ENCODE measurements at places on chromosomes 3 and 15. TPM values are rescaled to one million over a fixed set of nuclear protein-coding genes. Genes with fewer than 3 reads are reported as not detected.

GRCh38 chr15:74614744-74615507 lies 710 bp upstream of the CLK3 start:
- peak overlapping the region; percentile 99 for H3K4me3 ChIP-seq
- DNase-seq = peak; percentile 88
- H3K36me3 ChIP-seq = peaks cover 6% of the 10 kb centered on the region
- no peaks in the 10 kb centered on the region for H3K27me3 ChIP-seq

DNA sequence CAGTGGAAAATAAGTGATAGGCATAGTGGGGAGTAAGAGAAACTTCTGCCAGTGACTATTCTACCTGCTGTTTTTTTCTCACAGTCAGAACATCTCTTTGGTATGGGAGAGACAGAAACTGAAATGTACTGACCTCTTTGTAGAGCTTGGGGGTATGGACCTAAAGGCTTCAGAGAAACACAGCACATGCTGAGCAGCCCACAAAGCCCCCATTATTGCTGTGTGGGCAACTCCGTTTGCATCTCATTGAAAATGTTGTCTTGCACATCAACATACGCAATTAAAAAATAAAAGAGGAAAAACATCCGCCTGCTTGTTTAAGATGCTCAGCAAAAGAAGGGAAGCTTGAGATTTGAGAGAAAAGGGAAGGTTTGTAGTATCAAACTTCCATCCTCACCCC lies 443.4 kb upstream of the SEMA6D start:
- H3K27ac ChIP-seq = no peak overlapping the region
- no peak overlapping the region for H3K4me3 ChIP-seq
- no peaks in the 10 kb centered on the region for H3K4me1 ChIP-seq
- no peak for DNase-seq

DNA sequence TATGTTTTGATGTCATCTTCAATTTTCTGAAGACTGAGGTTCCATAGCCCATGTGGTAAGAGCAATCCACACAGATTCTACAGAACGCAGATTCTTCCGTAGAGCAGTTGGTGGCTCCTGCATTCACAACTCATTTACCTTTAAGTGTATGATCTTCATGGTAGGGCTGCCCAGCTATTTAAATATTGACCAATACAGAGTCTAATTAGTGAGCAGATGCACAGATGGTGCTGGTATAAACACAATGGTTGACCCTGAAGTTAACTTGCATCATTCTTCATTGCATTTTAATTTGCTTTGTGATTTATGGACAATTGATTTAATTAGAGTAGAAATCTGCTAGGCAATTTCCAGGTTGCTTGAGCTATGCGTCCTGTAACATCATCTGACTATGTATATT lies 269.2 kb downstream of the SQOR start:
- no peaks in the 10 kb centered on the region for H3K27me3 ChIP-seq
- H3K4me1 ChIP-seq = no peaks in the 10 kb centered on the region
- no peak overlapping the region for H3K4me3 ChIP-seq
- H3K36me3 ChIP-seq = no peaks in the 10 kb centered on the region

GRCh38 chr15:86744198-86744780 lies 664.6 kb downstream of the AGBL1 start:
- H3K4me3 ChIP-seq = no peak overlapping the region
- H3K36me3 ChIP-seq = no peaks in the 10 kb centered on the region
- no peak overlapping the region for H3K27ac ChIP-seq
- DNase-seq = no peak
- no peaks in the 10 kb centered on the region for H3K4me1 ChIP-seq

GRCh38 chr3:78957456-78957855 lies 810.3 kb downstream of the ROBO1 start:
- no peak for DNase-seq
- H3K36me3 ChIP-seq = no peaks in the 10 kb centered on the region
- H3K27me3 ChIP-seq = no peaks in the 10 kb centered on the region
- no peak overlapping the region for H3K4me3 ChIP-seq
- no peak overlapping the region for H3K27ac ChIP-seq

DNA sequence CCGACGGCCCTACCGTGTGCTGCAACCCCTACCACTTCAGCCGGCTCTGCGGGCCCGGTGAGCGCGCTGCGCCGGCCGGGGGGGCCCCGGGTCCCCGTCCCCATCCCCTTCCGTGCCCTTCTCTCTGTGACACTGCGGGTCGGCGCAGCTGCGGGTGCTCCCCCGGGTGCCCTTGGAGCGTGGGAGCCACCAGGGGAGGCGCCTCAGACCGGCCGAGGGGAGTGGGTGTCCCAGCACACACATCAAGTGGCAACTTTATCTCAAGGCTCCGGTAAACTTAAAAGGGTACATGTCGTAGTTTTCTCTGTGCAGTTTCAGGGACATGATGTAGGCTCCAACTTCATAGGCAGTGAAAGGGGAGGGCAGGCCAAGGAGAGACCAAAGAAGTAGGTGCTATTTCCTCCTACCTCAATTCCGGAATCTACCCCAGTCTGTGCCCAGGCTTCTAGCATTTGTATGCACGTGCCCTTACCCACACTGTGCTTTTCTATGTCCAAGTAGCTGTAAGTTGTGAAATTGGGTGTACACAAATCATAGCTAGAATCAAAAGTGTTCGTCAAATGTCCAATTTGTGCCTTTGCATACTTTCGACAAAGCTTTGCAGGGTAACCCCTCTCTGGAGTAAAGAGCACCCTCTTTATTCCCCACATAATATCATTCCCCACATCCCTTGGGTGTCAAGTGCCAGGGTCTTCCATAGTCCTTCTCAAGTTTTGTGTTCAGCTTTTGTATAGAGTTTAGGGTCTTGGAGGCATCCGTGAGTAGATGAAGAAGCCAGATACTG lies 2.2 kb downstream of the SMAD6 start:
- H3K4me3 ChIP-seq = peak overlapping the region; percentile 61
- H3K4me1 ChIP-seq = peaks cover 7% of the 10 kb centered on the region
- peak; percentile 40 for DNase-seq
- H3K27ac ChIP-seq = peak overlapping the region; percentile 91
- H3K27me3 ChIP-seq = no peaks in the 10 kb centered on the region

GRCh38 chr15:85380812-85381642 lies 624 bp downstream of the AKAP13 start:
- no peaks in the 10 kb centered on the region for H3K4me1 ChIP-seq
- peak overlapping the region; percentile 78 for H3K4me3 ChIP-seq
- DNase-seq = peak; percentile 54

DNA sequence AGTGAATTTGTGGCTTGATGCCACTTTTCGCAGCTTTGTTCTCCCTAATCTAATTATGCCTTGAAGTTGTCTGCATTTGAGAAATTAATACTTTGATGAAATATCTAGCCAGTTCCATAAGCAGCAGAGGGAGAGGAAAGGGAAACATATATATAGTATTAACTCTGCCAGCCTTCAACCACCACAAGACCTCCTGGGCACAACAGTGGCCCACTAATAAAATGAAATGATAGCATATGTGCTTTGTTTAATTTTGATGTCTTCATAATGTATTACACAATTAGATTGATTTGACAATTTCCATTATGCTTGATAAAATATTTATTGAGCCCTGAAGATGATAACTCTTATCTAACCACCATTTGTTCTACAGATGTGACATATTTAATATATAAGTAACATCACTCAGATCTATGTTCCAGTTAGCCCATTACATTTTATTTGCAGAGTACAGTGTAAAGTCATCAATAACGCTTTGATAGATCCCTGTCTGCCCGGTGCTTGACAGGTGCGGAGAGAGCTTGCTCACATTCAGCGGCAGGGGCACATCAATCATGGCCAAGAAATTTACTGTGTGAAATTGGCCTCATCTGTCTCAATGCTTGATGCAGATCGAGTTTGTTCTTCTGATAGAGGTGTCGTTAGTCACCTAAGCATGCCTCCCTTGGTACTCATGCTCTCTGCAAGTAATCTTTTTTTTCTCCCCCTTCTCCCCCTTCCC lies 187.4 kb downstream of the MECOM start:
- DNase-seq = no peak
- H3K36me3 ChIP-seq = no peaks in the 10 kb centered on the region
- no peaks in the 10 kb centered on the region for H3K27me3 ChIP-seq
- no peak overlapping the region for H3K4me3 ChIP-seq

DNA sequence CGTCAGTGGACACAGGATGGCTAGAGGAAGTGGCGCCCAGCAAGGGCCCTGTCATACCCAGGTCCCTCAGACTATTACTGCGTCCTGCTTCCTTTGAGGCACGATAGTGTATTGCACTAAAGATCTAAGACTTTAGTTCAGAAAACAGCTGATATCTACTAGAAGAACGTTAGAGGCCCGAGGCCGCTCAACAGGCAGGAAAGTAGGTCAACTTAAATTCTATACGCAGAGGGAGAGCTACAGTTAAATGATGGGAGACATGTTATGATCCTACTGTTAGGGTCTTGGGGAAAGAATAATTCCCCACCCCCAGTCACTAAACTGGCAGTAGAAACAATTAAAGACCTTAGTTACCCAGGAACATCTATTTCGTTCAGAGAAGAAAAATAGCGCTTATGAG lies 317.8 kb downstream of the CHST2 start:
- no peak overlapping the region for H3K27ac ChIP-seq
- peaks cover under 1% of the 10 kb centered on the region for H3K4me1 ChIP-seq
- DNase-seq = no peak
- no peaks in the 10 kb centered on the region for H3K27me3 ChIP-seq
- H3K4me3 ChIP-seq = no peak overlapping the region

- no peaks in the 10 kb centered on the region for H3K4me1 ChIP-seq
- no peaks in the 10 kb centered on the region for H3K27me3 ChIP-seq
- H3K36me3 ChIP-seq = no peaks in the 10 kb centered on the region
- no peak overlapping the region for H3K4me3 ChIP-seq
Observed at GRCh38 chr3:188972310-188972709, 199.5 kb upstream of the TPRG1 start.

- no peaks in the 10 kb centered on the region for H3K27me3 ChIP-seq
- no peak overlapping the region for H3K27ac ChIP-seq
- no peak overlapping the region for H3K4me3 ChIP-seq
- DNase-seq = no peak
Observed at GRCh38 chr3:20546636-20547035, 360.6 kb upstream of the SGO1 start.

DNA sequence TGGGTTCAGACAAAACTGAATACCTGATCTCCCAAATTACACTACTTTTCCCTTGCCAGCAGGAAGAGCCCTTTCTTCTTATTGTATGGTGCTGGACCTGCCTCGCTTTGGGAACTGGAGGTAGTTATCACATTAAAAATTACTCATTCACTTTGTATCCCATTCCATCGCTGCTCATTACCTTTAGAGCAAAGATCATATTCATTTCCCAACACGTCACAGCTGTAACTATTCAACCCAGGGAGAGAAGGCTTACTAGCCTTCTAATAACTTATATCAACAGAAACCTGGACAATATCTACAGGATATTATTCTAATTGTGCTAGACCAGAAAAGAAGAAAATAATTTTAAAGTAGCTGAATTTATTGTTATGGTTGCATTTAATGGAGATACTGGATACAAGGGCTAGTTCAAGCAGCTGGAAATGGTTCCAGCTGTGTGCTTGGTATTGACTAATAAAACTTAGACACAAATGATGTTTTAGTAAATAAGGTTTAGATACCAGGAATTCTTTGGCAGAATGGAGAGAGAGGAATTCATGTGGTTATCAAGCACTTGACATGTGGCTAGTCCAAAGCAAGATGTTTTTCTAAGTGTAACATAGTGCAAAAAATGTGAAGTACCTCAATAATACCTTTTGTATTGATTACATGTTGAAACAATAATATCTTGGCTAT lies 656.3 kb downstream of the ROBO1 start:
- no peaks in the 10 kb centered on the region for H3K36me3 ChIP-seq
- no peak overlapping the region for H3K27ac ChIP-seq
- no peak overlapping the region for H3K4me3 ChIP-seq
- no peaks in the 10 kb centered on the region for H3K27me3 ChIP-seq
- H3K4me1 ChIP-seq = no peaks in the 10 kb centered on the region

DNA sequence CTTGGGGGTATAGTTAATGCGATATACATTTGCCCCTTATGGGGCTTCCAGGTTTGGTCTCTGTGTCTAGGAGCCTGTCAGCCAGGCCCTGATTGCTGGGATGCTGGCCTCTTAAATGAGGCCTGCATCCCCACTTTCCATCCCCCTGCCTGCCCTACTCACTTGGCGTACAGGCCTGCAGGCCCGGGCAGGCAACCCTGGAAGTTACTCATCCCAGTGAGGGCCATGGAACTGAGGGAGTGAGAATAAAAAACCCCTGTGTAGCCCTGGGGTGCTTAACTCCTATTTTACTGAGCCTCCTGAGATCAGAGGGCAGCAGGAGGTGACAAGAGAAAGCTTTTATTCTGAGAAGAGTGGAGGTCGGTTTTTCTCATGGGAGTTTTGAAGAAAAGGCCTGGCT lies 2.0 kb downstream of the DISP2 start:
- H3K4me3 ChIP-seq = no peak overlapping the region
- H3K36me3 ChIP-seq = no peaks in the 10 kb centered on the region
- H3K4me1 ChIP-seq = no peaks in the 10 kb centered on the region
- H3K27me3 ChIP-seq = no peaks in the 10 kb centered on the region

- H3K27me3 ChIP-seq = no peaks in the 10 kb centered on the region
- H3K4me1 ChIP-seq = no peaks in the 10 kb centered on the region
- no peak overlapping the region for H3K27ac ChIP-seq
Observed at GRCh38 chr15:39586387-39587095, 5.7 kb downstream of the THBS1 start.

GRCh38 chr3:66228707-66229106 lies 7.9 kb downstream of the SLC25A26 start:
- DNase-seq = no peak
- H3K4me3 ChIP-seq = no peak overlapping the region
- H3K27me3 ChIP-seq = no peaks in the 10 kb centered on the region
- no peak overlapping the region for H3K27ac ChIP-seq
- peaks cover 3% of the 10 kb centered on the region for H3K4me1 ChIP-seq
- H3K36me3 ChIP-seq = no peaks in the 10 kb centered on the region

DNA sequence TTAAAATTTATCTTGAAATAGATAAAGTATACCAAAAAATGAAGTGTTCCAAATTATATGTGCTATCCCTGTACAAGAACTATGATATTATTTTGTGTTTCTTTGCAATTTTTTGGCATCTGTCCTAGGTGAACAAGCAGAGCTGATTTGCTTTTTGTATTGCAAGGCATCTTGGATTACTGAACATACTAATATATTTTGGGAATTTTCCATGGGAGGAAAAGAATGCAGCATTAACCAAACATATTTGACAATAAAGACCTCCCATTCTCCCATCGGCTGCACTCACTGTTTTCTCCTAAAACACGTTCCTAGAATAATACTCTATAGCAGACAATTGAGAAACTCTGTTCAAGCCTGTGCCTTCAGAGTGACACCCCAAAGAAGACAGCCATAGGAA lies 265.1 kb upstream of the ALCAM start:
- H3K4me1 ChIP-seq = no peaks in the 10 kb centered on the region
- no peak overlapping the region for H3K27ac ChIP-seq
- H3K27me3 ChIP-seq = no peaks in the 10 kb centered on the region

- H3K4me1 ChIP-seq = peaks cover 7% of the 10 kb centered on the region
- no peaks in the 10 kb centered on the region for H3K36me3 ChIP-seq
- no peaks in the 10 kb centered on the region for H3K27me3 ChIP-seq
- H3K27ac ChIP-seq = no peak overlapping the region
- DNase-seq = no peak
- no peak overlapping the region for H3K4me3 ChIP-seq
Observed at GRCh38 chr15:99474909-99475753, 90.7 kb upstream of the MEF2A start.

- H3K27me3 ChIP-seq = no peaks in the 10 kb centered on the region
- no peaks in the 10 kb centered on the region for H3K36me3 ChIP-seq
- peak; percentile 12 for DNase-seq
- H3K4me1 ChIP-seq = no peaks in the 10 kb centered on the region
- H3K4me3 ChIP-seq = no peak overlapping the region
Observed at GRCh38 chr15:80614711-80615360, 80.3 kb upstream of the ABHD17C start.

Gene MLF1
- total RNA-seq = 4.9 TPM

Gene CA12
- total RNA-seq = 290 TPM

Gene GPR62
- not detected for total RNA-seq

Gene TAMM41
- 20.5 TPM for total RNA-seq

Gene GALNT15
- 2.1 TPM for total RNA-seq

Gene CADPS
- 6.1 TPM for total RNA-seq

Gene ADGRG7
- total RNA-seq = 3.2 TPM

Gene TERB2
- total RNA-seq = not detected
